Left lung (tissue), 14 donors: ENCODE measurements at places on chromosomes 2 and 18. TPM values are rescaled to one million over a fixed set of nuclear protein-coding genes. Genes with fewer than 3 reads are reported as not detected.

OTOS gene
- total RNA-seq: not detected

C2orf66 gene
- total RNA-seq: 0.16 TPM

AQP12A gene
- not detected for total RNA-seq

ESPNL gene
- 0.67 TPM for total RNA-seq

UPP2 gene
- not detected for total RNA-seq

ANO7 gene
- total RNA-seq: 1.5 TPM

CETN1 gene
- not detected for total RNA-seq

PSTPIP2 gene
- total RNA-seq: 21.8 TPM

PLEKHH2 gene
- 23.3 TPM for total RNA-seq

SPEG gene
- 11.7 TPM for total RNA-seq

PLEK gene
- total RNA-seq: 20.2 TPM

MAP3K2 gene
- total RNA-seq: 84.9 TPM

CXCR1 gene
- total RNA-seq: 21.0 TPM

AKAIN1 gene
- not detected for total RNA-seq

HOXD8 gene
- total RNA-seq: 2.1 TPM

PSD4 gene
- total RNA-seq: 29.8 TPM

MAP4K3 gene
- total RNA-seq: 26.0 TPM

ALPI gene
- total RNA-seq: not detected

ECEL1 gene
- 0.17 TPM for total RNA-seq

TOGARAM2 gene
- total RNA-seq: 7.3 TPM

ALK gene
- 0.65 TPM for total RNA-seq

HRH4 gene
- 0.17 TPM for total RNA-seq

SPP2 gene
- total RNA-seq: not detected

HOXD13 gene
- not detected for total RNA-seq

DNAJC5G gene
- not detected for total RNA-seq

MBP gene
- 40.5 TPM for total RNA-seq

ASAP2 gene
- 21.1 TPM for total RNA-seq
